ENCODE measurements at places on chromosomes 6 and 20.

DNA sequence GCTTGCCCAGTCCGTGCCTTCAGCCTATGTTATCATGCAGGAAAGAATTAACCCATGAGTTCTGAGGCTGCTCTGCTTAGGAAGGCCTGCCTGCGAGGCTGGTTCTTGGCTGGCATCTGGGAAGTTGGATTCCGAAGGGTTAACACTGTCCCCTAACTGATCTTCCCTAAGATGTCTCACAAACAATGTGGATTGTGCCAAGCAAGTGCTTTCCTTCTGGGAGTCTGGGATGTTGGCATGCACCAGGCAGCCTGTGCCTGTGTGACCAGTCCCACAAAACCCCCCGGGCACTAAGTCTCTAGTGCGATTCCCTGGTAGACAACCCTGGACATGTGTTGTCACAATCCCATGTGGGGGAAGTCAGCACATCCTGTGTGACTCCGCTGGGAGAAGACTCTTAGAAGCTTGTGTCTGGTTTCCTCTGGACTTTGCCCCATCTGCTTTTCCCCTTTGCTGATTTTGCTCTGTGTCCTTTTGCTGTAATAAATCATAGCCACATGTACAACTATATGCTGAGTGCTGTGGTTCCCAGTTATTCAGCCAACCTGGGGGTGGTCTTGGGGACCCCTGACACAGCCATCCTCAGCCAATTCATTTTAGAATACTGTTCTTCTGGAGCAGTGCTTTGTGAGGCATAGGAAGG, 83.8 kb downstream of the SLC22A23 start:
- DNase-seq, result no peak
- no peak overlapping the region for H3K27ac ChIP-seq
- no peak overlapping the region for H3K4me3 ChIP-seq
- H3K36me3 ChIP-seq, result no peaks in the 10 kb centered on the region
- H3K4me1 ChIP-seq, result no peaks in the 10 kb centered on the region

GRCh38 chr6:134317471-134318131, at the start of gene SGK1:
SGK1 (minus strand) TSS chr6:134318112; CDS start chr6:134317460, 652 bp downstream.
- no peak within 1 kb of the TSS for H3K27ac ChIP-seq
- peak within 1 kb of the TSS; percentile 60 for H3K4me3 ChIP-seq
- H3K36me3 ChIP-seq, result no peaks in the 10 kb centered on the region
- no peak for DNase-seq

GRCh38 chr20:40941133-40941610, 87.5 kb upstream of the TOP1 start:
- no peak for DNase-seq
- H3K27ac ChIP-seq, result no peak overlapping the region
- H3K36me3 ChIP-seq, result no peaks in the 10 kb centered on the region
- no peaks in the 10 kb centered on the region for H3K27me3 ChIP-seq
- no peak overlapping the region for H3K4me3 ChIP-seq
- H3K4me1 ChIP-seq, result no peaks in the 10 kb centered on the region

DNA sequence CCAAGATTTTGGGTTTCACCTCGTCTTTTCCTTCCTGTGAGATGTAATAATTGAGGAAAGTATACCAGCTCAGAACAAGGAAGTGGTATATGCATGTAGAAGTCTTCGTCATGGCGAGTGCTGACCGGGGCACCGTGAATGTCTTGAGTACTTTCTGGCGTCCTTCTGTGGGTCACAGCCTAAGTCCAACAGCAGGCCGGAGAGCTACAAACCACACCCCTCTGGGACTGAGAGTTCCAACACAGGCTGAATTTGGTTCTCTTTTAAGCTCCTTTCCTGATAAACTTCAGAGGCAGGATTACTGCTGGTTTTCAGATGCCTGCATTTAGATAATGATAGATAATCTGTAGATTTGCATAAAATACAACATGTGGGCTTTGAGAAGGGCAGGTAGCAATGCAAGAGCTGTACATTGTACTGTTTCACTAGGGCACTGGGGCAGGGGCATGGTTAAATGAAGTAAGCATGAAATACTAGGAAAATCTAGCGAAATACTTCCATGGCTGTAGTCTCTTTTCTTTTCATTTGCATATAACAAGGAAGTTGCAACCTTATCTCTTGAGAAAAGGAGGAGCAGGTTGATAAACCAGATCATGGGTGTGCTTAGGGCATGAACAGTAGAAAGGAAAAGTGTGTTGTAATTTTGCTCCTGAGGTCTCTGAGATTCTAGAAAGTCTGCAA, at the start of gene ADTRP:
TSS of gene ADTRP (minus strand) at position 156 of the 681 bp plus-strand sequence. CDS start at position 112, 44 bp downstream.
- no peaks in the 10 kb centered on the region for H3K27me3 ChIP-seq
- H3K4me3 ChIP-seq, result no peak within 1 kb of the TSS
- peaks cover 10% of the 10 kb centered on the region for H3K4me1 ChIP-seq
- H3K27ac ChIP-seq, result no peak within 1 kb of the TSS
- H3K36me3 ChIP-seq, result no peaks in the 10 kb centered on the region

DNA sequence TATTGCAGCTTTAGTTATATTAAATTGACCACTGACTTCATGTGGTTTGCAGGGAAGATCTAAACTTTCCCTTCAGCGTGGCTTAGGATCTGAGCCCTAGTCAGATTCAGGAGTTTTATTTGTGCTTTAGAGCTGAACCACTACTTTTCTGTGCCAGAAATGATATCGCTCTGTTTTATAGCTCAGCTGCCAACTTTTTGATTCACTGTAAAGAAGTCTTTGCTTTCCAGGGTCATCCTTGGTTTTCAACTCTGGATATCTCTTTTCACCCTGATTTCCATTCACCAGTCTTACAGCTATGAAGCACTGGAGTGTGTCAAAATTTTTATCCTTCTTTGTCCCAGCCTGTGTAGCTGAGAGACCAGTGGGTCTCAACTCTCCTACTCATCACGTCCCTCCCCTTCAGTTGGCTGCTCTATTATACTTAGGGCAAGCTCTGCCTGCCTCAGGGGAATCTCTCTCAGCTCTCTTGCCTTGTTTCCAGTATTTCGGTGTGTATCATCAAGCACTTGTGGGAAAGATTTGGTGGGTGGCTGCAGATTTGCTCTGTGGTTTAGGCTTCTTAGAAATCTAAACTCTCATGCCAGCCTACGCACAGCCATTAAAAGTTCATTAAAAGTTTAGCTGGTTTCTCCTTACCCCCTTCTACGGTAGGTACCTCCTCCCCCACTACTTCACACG, 425.5 kb downstream of the TENT5A start:
- DNase-seq, result no peak
- no peak overlapping the region for H3K27ac ChIP-seq
- H3K36me3 ChIP-seq, result no peaks in the 10 kb centered on the region
- H3K4me1 ChIP-seq, result no peaks in the 10 kb centered on the region

DNA sequence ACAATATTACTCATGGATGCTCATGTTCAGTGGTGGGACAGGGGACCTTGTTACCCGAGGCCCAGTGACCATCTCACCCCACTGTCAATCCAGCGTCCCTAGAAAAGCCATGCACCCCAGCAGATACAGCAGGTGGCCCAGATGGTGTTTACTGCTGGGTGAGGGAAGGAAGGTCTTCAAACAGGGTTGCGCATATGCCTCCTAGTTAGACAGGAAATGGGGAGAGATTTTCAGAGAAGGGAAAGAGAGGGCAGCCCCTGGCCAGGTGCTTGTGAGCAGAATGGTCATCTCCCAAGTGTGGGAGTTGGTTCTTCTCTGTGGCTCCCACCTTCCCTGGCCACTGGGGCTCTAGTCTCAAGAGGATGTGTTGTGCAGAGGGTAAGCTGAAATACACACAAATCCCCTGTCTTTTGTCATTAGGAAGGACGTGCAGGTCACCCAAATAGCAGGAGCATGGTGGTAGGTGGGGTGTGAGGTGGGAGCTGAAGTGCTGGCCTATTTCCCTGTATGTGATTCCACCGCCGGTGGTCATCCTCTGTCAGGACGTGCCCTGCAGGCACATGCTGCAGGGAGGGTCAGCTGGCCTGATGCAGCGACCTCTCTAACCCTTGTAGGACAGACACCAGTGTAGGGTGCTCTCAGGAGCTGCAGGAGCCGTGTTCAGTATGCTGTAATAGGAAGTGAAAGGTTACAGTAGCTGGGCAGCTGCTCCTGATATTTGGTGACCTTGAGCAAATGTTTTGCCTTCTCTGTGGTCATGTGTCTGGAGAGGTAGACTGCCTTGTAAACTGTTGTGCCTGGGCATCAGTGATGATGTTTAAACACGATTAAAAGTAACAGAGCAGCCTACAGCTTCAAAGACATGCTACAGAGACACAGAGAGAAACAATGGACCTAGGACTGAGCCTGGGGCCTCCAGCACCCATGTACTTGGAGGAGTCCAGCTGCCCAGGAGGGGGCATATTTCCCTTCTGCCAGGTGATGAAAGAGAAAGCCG, 3.2 kb upstream of the CST3 start:
- no peak for DNase-seq
- H3K27me3 ChIP-seq, result no peaks in the 10 kb centered on the region
- H3K36me3 ChIP-seq, result no peaks in the 10 kb centered on the region

- H3K27me3 ChIP-seq, result no peaks in the 10 kb centered on the region
- H3K27ac ChIP-seq, result no peak overlapping the region
- H3K4me3 ChIP-seq, result no peak overlapping the region
- H3K4me1 ChIP-seq, result no peaks in the 10 kb centered on the region
- DNase-seq, result no peak
These were observed 19.7 kb downstream of the PPIL6 start for GRCh38 chr6:109420751-109421150.

DNA sequence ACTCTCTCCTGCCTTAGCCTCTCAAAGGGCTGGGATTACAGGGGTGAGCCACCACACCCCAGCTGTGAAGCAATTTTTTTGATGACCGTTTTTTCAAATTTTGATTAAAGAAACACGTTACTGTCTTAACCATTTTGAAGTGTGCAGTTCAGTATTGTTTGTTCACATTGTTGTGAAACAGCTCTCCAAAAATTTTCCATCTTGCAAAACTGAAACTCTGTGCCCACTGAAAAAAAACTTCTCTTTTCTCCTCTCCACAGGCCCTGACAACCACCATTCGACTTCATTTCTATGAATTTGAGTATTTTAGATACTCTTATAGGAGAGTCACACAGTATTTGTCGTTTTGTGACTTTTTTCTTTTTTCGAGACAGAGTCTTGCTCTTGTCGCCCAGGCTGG, 53.9 kb downstream of the ECT2L start:
- no peak overlapping the region for H3K27ac ChIP-seq
- H3K36me3 ChIP-seq, result no peaks in the 10 kb centered on the region
- no peak for DNase-seq

DNA sequence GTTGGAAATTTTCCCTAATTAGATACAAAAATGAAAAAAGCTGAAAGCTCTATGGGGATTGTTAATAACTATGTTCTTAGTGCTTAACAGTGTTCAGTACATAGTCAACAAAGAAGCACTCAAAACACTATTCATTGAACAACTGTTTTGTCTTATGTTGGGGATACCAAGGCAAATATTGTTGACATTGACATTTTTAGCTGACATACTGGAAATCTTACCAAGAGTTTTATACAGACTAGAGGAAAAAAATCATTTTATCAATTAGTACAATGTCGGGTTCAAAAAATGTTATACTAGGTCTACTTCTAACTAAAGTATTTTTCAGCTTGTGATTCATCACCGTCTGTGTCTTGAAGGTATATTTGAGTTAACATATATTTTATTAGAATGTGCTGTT, 40.2 kb downstream of the KLHL31 start:
- no peak overlapping the region for H3K4me3 ChIP-seq
- no peak for DNase-seq
- no peaks in the 10 kb centered on the region for H3K36me3 ChIP-seq
- no peaks in the 10 kb centered on the region for H3K4me1 ChIP-seq
- H3K27me3 ChIP-seq, result no peaks in the 10 kb centered on the region

GRCh38 chr6:14113976-14114375, 3.6 kb upstream of the CD83 start:
- H3K4me1 ChIP-seq, result peaks cover 8% of the 10 kb centered on the region
- no peak for DNase-seq
- H3K4me3 ChIP-seq, result no peak overlapping the region
- H3K27ac ChIP-seq, result no peak overlapping the region
- H3K27me3 ChIP-seq, result no peaks in the 10 kb centered on the region
- no peaks in the 10 kb centered on the region for H3K36me3 ChIP-seq
